Nephron progenitor cell (in vitro differentiated cells): ENCODE measurements at places on chromosomes 7 and 10.

- DNase-seq, result no peak
Measured at GRCh38 chr7:114414156-114415063, at the start of gene FOXP2. TSS of gene FOXP2 (plus strand) at chr7:114414815. CDS start at chr7:114426512, 11,697 bp downstream.

DNA sequence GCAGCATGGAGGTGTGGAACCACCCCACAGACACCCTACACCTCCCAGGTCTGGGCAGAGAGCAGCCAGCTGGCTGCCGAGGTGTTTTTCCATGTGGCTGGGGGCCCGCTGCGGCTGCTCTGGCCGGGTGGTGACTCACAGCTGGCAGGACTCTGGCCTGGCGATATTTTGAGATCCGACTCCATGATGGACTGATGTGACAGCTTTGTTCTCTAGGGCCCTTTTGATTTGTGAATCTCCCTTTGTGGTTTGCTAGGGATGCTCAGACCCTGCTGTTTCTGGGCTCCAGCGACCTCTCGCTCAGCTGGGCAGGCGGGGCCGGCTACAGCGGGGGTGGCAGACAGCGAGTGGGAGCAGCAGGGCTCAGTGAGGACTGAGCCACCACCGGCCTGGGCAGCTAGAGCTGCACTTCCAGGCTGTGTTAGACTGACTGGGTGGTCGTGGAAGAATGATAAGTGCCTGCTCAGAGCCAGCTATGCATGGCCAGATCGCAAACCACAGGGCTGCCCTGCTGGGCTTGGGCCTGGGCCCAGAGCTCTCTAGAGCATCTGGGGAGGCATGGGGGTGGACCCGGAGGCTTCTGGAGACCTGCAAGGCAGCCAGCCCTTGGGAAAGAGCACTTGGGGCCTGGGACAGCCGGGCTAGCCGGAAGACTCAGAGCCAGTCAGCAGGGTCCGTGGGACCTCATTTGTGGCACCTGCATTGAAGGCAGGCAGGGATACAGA, 46.2 kb upstream of the GDF10 start:
- no peak for DNase-seq

GRCh38 chr10:84997870-84998269, 669.5 kb downstream of the CCSER2 start:
- DNase-seq, result no peak

DNA sequence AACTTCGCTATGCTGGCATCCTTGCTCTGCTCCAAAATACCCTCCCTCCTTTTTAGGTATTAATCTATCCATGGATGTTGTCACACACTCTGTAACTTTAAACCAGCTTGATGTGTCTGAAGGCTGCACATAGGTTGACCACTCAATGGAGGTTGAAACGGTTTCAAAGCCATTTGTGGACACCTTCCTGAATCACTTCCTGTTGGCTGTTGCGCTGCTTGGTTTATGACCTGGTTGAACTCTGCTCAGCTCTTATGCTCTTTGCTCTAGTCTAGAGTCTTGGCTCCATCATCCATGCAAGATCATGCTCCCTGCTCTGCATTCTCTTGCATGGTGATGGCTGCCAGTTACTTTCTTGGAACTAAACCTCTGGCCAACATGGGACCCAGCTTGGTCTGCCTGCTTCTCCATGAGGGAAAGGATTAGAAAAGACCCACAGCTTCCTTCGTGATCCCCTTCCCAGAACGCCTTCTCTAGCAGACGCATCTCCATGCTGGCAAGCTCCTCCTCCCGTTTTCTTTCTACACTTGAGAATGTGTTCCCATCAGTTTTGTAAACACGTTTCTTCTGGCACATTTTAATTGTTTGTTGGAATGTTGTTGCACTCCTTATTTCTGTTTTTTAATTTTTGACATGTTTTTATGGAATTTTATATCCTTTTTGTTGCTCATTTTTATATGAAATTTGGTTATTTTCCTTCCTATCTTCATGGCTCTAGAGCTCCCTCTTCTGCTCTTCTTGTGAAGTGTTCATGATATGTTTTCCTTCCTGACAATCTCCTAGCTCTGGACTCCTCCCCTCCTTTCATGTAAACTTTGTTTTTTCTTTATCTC, 149.8 kb downstream of the XPNPEP1 start:
- no peak for DNase-seq

GRCh38 chr10:74917481-74918077, 91.2 kb downstream of the KAT6B start:
- no peak for DNase-seq

- no peak for DNase-seq
Measured at GRCh38 chr10:27618036-27618615, 114.0 kb downstream of the RAB18 start.

DNA sequence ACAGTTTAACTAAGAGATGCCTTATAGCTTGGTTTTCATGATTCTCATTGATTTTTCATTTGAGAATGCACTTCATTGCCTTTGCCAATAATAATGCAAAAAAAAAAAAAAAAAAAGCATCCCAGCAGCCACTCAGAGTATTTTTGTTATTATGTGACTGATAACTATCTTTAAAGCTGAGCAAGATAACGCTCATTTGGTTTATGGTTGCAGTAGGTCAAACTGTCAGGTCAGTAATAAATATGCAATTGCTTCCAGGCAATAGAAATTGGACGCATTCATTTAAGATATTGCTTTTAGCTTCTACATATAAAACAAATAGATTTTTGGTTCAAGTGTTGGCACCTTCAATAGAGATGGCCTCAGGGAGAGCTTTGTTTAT, 215.1 kb downstream of the PRPF18 start:
- DNase-seq, result no peak

GRCh38 chr10:49368256-49368655, 27.6 kb downstream of the DRGX start:
- no peak for DNase-seq

DNA sequence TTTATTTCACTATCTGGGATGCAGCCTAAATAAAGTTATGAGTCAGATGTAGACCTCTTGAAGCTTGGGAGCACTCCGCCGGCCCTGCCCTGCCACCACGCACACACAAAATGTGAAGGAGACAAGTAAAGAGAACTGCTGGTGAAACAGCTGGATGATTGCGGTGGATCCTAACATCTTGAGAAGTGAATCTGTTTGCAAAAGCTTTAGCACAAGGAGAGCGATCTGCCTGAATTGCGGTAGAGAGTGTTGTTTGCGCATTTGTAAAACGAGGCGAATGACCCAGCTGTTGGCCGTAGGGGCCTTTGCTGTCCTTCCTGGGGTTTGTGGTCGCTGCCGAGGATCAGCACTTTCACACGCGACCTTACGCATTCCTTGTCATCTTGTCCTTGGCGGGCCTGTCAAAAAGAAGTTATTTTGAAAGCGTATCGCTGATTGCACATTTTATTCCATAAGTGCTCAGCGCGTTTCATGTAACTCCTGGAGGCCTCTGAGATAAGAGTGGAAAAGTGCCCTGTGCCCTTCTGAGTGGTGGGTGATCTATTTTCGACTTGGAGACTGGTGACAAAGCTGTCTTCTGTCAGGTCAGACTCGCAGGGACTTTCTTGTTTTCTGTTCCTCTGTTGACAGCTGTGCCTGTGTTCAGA, 40.8 kb downstream of the RBM20 start:
- no peak for DNase-seq

GRCh38 chr10:102712843-102713538, 1.2 kb downstream of the ARL3 start:
- no peak for DNase-seq

- DNase-seq, result no peak
Measured at GRCh38 chr7:114439581-114439980, 25.0 kb downstream of the FOXP2 start.

- DNase-seq, result no peak
Measured at GRCh38 chr10:102668326-102669107, 24.2 kb downstream of the TRIM8 start.

DNA sequence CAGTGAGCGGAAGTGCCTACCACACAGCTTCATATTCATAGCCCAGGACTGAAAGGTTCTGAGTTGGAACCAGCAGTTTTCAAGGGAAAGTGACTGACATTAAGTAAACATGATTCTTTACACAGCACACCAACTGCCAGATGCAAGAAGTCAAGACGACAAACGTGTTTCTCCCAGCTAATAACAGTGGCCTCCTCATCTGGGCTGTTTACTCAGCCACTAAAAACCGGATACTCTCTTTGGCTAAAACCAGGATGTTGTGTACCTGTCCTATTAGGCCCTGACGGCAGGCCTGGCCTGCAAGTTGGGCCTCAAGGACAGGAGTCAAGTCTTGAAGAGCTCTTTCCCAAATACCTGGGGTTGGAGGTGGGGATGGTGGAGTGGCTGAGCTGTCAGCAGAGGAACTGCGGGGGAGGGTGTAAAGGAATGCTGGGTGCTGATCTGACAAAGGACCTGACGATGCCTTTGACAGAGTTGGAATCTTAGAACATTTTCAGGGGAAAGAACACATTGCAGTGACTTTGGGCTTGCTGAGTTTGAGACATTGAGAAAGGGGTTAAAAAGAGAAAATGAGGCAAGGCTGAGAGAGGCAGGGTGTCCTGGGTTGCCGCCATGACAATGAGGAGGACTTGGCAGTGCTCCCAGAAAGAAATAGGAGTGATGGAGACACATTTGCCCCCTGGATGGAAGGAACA, 57.7 kb downstream of the STEAP1B start:
- DNase-seq, result no peak

- DNase-seq, result no peak
Measured at GRCh38 chr10:77030974-77031373, 606.6 kb downstream of the KCNMA1 start.

DNA sequence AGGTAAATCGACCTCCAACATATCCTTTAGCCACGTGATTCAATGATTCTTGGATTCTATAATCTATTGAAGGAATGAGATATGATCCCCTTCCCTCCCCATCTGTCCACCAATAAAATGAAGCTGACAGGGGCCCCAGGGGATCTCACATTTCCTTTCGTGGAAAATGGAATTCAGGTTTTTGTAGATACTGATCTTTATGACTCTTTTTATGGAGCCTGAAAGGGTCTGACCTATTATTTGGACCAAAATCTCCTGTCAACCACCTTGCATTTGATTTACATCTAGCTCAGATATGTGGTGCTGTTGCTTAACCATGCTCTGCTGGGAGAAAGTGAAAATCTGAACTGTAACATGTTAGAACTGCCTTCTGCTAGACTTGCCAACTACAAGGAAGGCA, 234.0 kb upstream of the CXCL12 start:
- DNase-seq, result peak; percentile 12

- DNase-seq, result no peak
Measured at GRCh38 chr10:116270126-116270770, 2.8 kb downstream of the GFRA1 start.

- no peak for DNase-seq
Measured at GRCh38 chr10:121281576-121281975, 316.7 kb downstream of the FGFR2 start.

DNA sequence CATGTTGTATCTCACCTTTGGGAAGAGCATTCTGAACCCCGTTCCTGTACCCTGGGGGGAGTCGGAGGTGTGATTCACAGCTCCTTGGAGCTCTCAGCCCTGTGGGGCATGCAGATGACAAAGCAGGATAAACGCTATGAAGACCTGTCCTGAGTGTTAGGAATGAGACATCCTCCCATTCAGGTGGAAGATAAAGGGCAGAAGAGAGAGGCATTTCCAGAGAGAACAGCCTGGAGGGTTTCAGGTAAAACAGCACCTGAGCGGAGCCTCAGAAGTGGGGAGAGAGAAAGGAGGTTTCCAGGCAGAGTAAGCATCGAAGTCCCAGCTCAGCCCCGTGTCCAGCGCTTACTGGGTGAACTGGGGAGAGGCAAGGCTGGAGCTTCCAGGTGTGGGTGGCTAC, 288.9 kb downstream of the KLF6 start:
- DNase-seq, result no peak

GRCh38 chr7:103996639-103997038, 7.2 kb upstream of the RELN start:
- DNase-seq, result no peak

DNA sequence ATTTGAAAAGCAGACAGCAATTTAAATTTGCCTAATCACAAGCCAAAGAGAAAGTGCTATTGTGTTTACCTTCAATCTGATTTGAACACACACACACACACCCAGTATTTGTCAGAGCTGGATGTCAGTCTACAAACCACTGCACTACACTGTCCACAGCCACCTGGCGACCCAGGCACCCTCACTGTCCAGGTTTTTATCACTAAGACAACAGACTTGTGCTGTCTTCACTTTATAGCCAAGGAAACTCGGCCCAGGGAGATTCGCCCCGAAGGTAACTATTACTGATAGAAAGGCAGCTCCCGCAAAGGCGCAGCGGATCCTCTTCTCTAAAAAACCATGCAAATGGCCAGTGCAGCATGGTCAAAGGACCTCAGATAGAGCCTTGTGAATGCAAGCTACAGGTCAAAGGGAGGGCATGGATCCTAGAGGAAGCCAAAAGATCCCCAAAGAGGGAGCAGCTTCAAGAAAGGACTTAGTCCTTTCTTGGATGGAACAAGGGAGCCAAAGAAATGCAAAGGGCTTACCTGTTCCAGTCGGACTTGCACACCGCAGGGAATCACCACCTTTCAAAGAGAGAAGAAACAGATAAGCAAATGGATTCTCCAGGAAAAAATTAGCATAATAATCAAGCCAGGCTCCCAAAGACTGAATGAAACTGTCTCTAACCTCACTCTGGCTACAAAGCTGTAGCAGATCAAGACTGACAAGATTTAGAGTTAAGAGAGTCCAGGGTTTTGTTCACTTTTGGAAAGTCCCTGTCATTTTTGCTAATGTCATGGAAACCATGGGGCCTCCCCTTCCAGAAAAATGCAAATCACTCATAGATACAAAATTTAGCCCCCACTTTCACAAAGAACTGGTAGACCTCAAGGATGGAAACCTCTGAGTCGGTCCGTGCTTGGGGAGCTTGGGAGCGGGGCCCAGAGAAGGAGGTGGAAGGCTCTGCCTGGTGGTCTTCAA, 101.1 kb downstream of the TNS3 start:
- DNase-seq, result no peak

DNA sequence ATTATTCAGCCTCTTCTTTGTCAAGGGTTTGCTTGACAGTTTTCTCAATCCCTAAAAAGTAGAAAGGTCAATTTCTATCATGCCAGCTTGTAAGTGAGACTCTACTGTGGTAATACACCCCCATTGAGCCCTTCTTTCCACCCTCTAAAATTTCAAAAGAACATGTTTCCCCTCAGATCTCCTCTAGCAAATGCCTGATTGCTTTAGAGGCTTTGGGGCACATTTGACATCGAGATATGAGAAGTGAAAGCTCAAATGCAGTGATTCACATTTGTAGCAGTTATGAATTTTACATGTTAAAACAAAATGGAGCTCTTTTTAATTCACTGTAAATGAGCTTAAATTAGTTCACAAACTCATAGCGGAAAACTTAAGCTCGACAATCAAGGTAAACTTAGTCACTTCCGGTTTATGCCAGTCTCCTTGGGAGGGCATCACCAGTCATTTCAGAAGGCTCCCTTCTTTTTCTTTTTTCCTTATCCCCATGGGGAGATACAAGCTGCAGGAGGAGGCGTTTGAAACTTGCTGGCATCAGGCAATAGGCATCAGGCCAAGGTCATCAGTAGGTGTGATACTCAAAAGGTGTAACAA, 55.3 kb upstream of the ADO start:
- DNase-seq, result no peak

GRCh38 chr7:142539901-142540300, 209.4 kb upstream of the PRSS1 start:
- no peak for DNase-seq

DNA sequence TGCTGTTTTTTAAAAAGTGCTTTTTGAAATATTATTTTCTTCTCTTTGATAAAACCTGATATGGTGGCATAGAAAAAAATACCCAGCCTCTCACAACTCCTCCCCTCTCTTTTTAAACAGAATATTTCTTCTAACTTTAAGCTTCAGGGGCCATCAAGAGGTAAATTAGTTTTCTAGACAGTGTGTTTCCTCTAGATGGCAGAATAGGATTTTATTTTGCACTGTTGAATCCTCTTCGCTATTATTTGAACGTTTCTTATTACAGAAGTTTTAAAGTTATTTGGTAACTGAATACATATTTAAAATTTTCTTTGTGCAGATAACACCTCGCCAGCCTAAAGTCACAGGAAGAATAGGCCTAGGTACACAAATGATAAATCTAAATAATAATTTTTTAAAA, 30.3 kb downstream of the ARL5B start:
- no peak for DNase-seq
